Cerebellar nuclear complex (tissue), 1 donor: ENCODE measurements at places on chromosomes 12 and 14.

GRCh38 chr14:82719617-82720016, 1186.0 kb upstream of the SEL1L start:
- DNase-seq, result no peak

GRCh38 chr14:104086661-104087461, 1.4 kb downstream of the ASPG start:
- DNase-seq, result no peak

DNA sequence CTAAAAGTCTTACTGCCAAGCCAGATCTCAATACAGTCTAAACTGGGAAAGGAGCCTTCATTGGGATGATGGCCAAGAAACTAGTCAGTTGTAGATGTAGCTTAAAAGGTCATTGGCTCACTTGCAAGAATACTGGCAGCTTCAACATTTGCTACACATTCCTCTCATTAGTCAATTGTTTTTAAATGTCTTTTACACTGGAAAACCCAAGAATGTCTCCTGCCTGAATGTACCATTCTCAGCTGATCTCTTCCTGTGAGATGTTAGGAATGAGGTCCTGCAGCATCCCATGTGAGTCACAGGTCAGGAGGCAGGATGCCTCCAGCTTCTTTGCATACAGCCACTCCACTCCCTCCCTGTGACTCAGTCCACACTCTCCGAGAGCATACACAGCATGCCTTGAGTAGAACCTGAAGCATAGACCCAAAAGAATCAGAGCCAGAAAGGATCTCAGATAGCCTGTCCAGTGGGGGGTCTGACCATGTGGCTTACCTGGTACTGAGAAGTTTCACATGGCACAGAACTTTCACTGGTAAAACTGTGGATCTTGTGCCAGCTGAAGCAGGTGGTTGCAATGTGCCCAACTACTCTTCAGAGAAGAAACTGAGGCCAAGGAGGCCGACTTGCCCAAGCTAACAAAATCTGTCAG, 56.0 kb upstream of the HECTD1 start:
- DNase-seq, result no peak

DNA sequence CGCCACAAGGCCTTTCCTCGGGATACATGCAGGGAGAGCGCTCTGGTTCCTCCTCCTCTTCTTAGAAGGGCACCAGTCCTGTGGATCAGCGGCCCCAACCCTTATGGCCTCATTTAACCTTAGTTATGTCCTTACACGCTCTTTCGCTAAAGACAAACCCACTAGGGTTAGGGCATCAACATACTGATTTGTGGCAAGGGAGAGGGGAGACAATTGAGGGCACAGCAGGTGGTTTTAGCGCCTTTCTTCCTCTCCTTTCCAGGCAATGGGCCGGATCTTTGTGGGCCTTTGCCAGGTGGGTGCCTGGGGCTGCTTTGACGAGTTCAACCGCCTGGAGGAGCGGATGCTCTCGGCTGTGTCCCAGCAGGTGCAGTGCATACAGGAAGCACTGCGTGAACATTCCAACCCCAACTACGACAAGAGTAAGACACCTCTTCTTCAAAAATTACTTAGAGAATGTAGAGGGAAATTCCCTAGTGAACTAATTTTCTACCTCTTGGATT, 43.6 kb downstream of the DYNC1H1 start:
- DNase-seq, result no peak

DNA sequence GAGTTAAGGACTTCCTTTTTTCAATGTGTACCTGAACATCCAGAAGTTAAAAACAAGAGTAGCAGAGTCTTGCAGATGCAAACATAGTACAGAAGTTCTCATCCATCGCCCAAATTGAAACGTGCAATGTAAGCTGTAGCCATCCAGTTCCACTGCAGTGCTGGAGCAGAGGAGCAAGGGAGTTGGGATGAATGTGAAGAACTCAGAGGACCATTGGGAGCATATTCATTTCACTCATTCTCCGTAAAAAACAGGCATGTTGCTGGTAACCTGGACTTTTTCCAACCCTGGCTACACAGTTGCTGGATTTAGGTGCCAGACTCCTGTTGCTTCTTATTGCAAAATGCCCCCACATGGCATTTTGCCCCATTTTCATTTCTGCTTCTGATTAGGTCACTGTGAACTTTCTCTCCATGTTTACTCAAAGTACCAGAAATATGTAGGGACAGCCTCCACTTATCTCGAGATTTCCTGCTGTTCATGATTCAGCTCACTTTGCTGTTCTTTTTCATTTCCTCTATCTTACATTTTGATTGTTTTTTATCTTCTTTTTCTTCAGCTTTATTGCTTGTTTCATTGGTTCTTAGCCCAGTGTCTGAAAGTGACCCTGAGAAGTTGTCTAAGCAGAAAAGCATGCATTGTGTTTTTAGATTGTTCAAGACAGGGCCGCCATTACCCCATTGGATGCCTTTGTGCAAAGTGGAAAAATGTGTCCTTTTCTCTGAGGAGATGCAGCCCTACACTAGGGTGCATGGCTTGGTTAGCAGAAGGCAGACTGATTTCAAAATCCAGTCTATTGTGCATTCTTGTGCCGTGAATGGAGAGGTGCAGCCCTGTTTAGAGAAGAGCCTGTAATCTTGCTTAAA, 109.0 kb upstream of the AMIGO2 start:
- no peak for DNase-seq

- no peak for DNase-seq
Observed at GRCh38 chr14:47262801-47263200, 412.6 kb downstream of the MDGA2 start.

DNA sequence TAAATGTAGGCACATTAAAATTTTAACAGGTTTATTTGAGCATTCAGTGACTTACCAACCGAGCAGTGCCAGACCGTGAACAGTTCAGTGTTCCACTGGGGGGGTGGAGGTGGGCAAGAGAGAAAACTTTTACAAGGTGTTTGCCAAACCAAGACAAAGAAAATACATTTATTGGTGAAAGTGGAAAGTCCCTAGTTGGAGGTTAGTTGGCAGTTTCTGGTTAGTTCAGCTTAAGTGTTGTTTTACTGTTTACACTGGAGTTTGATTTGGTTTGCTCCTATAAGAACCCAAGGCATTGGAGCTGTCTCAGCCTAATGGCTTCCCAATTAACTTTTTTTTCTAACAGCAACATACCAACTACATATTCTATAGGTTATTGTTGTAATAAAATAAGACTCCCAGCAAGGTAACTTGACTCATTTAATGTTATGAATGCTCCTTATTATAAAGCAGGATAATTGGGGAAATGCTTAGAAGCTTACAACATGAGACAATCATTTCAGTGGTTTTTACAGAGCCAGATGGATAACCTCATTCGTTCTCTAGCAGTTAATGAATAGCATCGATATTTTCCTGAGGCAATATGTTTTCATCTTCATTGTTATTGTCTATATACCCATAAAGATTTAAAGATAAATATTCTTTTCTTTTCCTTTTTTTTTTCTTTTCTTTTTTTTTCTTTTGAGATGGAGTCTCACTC, 115.8 kb downstream of the ETNK1 start:
- DNase-seq, result no peak
